HTR-8/SVneo (cell line): ENCODE measurements at places on chromosomes 4 and X.

DNA sequence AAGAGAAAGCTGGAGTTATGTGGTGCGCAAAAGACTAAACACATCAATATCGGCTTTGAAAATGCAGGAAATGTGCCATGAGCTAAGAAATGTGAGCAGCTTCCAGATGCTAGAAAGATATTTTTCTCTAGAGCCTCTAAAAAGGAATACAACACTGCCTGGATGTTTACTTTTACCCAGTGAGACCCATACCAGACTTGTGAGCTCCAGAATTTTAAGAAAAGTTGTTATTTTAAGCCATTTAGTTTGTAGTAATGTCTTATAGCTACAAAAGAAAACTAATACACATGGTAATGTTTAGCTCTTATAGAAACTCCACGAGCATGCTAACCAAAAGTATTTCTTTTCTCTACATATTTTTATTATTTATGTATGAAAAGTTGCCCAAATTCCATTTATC lies 1389.4 kb downstream of the C4orf33 start:
- no peak for DNase-seq

DNA sequence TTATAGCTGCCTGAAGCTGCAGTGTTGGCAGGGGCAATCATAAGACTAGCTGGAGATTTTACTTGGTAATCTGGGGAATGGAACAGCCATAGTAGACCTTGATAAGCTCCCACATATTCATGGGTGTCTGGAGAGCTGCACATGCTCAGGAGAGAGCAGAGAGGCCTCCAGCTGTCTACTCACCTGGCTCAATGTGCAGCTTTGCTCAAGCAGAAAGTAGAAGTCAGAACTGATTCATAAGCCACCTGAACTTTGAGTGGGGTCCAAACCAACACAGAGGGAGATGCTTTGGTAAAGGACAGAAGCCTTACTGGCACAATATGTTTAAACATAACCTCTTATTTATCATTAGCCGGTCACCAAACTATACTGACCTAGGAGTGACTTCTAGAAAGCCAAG lies 54.4 kb downstream of the KDM6A start:
- no peak for DNase-seq

DNA sequence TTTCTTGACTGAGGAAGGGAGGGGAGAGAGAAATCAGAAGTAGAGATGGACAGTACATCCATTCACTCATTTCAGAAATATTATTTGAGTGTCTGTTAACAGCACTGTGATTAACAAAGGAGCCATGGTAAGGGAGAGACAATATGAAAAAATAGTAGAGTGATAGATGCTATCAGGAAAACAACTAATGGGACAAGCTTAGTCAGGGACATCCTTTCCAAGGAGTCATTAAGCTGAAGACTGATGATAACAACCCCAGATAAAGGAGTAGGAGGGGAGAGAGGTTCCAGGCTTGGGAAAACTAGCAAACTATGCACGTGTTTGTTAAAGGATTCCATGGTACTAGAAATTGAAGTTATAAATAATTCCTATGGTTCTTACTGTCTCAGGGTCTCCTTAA lies 122.2 kb downstream of the CBR4 start:
- no peak for DNase-seq

DNA sequence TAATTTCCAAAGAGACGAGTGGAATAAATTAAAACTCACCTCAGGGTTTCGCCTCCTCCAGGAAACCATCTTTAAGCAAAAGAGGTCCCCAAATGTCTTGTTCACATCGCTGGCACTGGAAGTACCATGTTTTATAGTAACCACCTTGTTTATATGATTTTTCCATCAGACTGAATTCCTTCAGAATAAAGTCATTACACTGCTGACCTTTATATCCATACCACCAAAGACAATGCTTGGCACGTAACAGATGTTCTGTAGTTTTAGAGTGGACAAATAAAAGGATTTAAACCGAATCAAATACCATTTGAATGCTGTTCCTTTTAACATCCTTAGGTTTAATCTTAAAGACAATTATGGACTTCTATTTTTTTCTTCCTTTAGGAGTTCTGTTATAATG lies 4.7 kb downstream of the NUDT6 start:
- DNase-seq: no peak

DNA sequence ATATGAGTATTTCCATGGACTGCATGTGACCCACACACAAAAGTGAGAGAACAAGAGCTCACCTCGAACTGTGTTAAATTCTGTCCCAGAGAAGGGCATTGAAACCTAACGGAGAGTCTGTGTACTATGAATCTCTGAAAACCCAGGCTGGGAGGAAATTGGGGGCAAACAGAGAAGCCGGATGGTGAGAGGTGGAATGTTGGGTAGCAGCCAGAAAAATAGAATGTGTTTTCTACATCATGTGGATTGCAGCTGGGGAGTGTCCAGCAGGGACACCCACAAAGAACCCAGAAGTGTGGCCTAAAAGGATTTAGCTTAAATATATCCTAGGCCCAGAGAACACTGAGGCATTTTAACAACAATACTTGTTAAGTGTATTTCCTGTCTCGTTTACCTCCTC lies 38.6 kb downstream of the MND1 start:
- DNase-seq: no peak

- no peak for DNase-seq
Observed at GRCh38 chr4:122875949-122876348, 46.4 kb downstream of the NUDT6 start.

GRCh38 chr4:113179091-113179490 lies 129.6 kb downstream of the ANK2 start:
- no peak for DNase-seq

- DNase-seq: no peak
Observed at GRCh38 chr4:600850-601515, 24.4 kb upstream of the PDE6B start.

- DNase-seq: no peak
Observed at GRCh38 chr4:2996415-2996814, 33.0 kb downstream of the GRK4 start.

- DNase-seq: no peak
Observed at GRCh38 chr4:8347660-8348059, 78.1 kb downstream of the HTRA3 start.

- DNase-seq: no peak
Observed at GRCh38 chr4:114770624-114771023, 172.0 kb downstream of the UGT8 start.

DNA sequence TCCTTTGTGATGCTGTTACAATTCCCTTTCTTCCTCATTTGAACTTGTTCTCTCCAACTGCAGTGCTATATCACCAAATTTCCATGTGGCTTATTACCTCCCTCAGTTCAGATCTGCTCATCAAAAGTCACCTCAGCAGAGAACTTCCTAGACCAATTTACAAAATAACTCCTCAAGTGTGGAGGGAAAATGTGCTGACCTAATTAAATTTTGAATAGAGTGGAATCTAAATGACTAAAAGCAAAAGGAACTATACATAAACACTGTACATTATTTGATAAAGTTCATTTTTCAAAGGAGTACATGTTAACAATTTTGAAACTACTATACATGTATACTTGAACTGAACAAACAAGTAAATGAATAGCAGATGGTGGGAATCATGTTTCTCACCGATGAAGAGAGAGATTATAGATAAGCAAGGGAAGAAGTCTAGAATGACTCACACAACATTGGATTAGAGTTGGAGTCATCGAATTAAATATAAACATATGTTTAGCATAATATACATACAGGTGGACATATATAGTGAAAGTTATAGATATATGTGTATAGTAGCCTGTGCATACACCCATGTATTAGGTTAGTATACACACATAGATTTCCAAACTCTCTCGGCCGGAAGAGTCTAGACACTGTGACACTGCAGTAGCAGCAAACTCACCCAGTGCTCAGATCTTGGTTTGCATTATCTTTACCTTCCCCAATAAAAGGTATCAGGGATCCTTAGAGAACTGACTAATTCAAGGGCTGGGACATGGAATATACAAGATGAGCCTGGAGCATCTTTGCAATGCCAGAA lies 318.7 kb downstream of the PCDH18 start:
- no peak for DNase-seq

GRCh38 chr4:47668810-47669408 lies 169.0 kb downstream of the CORIN start:
- DNase-seq: peak; percentile 32

- no peak for DNase-seq
Observed at GRCh38 chr4:119693126-119693525, 64.5 kb upstream of the PDE5A start.

DNA sequence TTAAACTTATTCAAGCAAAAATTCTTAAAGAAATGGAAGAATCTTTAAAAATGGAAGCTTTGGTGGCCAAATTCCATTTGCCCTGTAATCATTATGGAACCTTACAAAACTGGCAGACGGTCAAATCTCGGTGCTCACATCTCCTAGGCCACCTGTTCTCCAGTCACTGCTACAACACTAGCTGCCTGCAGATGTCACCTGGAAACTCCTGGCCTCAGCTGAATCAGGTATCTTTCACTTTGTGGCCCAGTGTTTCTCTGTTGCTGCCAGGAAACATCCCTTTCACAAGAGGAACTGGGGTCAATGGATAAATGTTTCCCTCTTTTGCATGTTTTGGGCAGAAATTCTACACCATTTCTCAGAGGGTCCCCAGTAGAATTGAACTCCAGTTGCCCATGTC lies 4.2 kb upstream of the CXCL3 start:
- no peak for DNase-seq

GRCh38 chr4:147942729-147943128 lies 210.8 kb downstream of the ARHGAP10 start:
- DNase-seq: no peak

GRCh38 chr4:102318526-102318925 lies 26.8 kb downstream of the SLC39A8 start:
- no peak for DNase-seq

DNA sequence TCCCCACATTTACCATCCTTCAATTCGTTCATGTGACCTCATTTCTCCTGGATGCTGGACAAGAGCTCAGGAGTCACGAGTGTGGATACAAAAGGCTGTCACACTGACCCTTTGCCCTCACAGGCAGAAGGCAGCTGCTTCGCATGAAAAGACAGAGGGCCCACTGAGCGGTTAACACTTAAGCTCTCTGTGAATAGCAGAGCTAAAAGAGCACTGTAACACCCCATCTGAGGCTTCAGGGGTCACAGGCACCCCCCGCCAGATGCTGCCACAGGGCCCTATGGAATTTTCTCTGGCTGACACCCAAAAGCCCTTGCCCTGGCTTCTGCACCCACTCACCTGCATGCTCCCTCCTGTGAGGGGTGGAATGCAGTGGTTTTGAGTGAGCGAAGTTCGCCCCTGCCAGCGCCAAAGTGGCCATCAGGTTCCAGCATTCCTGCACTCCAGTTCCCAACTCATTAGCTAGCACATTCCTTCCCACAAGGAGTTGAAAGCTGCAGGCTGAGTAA lies 360.9 kb downstream of the PPP3CA start:
- no peak for DNase-seq

DNA sequence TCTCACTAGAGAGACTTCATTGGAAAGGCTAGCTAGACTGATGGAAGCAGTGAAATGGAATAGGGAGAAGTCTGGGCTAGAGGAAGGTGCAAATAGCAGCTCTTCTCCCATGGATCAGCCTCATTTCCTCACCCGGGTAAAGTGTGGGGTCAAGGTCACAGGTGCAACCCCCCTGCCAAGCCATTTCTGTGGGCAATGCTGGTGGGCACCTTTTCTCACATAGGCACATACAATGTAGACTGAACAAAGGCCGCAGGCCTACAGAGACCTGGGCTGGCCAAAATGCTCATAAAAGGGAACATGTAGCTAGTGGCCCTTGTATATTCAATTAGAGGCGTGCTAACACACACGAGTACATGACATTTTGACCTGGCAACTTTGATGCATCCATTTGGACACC lies 71.5 kb upstream of the EFNB1 start:
- DNase-seq: no peak

GRCh38 chr4:86203176-86203575 lies 156.7 kb downstream of the MAPK10 start:
- DNase-seq: no peak

DNA sequence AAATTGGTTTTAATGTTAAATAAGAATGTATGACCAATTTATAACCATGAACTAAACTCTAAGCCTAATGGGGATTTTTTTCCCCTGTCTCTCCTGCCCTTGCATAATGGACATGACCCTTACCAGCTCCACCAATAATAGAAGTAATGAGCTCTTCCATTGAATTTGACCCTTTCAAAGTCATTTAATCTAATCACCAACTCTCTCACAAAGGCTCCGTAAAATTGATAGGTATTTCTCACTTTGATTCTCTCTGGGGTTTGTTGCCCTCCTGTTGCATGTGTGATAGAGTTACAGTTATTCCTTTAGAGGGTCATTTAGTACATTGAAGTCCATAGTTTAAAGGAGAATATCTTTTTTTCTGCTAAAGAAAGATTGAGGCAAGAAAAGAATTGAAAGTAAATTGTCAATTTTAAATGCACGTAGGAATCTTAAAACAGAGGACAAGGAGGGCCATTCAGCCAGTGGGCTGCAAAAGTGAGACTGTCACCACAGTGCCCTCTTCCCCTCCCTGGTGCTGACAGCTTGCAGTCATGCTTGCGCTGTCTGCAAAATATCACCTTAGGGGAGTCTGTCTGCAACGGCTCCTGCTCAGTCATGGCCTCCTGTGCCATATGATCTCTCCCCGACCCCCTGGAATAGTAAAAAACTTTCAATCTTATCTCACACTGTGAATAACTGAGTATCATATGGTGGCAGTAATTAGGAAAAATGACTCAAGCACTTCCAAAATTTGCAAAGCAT lies 307.5 kb upstream of the GNPDA2 start:
- DNase-seq: no peak
